ENCODE measurements at places on chromosomes 2 and 18.
A peak's percentile ranks its signal among the peaks of the same experiment; 100 is the strongest.

DNA sequence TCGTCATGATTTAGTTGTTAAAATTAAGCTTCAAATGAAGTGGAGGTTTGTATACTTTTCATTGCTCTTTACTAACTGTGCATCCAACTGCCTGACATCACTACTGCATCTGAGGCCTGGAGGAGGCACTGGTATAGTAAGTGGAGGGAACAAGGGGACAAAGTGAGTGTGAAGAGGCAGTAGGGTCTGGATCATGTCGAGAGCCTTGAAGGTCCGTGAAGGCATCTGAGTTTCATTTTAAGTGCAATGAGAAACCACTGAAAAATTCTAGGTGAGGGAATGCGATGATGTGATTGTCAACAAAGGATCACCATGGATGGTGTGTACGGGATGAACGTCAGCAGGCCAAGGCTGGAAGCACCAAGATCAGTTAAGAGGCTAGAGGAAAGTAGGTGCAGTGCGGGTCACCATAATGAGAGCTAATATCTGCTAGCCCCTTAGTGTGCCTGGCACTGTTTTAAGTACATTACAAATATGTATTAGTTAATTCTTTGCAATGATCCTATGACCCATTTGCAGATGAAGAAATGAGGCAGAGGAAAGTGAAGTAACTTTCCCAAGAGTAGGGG, 96.1 kb downstream of the CABYR start:
- no peak for DNase-seq

DNA sequence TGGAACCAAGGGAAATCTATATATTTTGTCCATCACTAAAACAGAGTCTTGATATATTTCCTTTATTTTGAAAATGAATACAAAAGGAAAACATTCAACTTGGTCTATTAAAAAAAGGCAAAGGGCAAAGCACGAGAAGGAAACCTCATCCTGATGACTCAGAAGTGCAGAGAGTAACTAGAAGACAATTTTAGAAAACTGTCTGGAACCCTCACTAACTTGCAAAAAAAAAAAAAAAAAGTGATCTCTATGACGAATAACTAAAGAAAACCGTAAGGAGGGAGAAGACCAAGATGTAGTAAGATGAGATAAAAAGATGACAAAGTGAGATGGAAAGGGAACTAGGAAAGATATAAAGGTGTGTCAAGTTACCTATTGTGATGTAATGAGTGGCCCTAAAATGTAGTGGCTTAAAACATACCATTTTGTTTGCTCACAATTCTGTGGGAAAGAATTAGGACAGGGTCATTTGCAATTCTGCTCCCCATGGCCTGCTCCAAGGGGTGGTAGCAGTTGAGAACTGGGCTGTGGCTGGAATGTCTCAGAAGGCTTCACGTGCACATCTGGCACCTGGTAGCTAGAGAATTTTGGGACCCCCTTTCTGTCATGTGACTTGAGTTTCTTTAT, 303.0 kb downstream of the DYSF start:
- no peak for DNase-seq

- DNase-seq, result peak; percentile 56
These were observed 70.5 kb upstream of the ZNF516 start for GRCh38 chr18:76565238-76566173.

GRCh38 chr2:191983186-191983585, 136.3 kb upstream of the CAVIN2 start:
- DNase-seq, result no peak

DNA sequence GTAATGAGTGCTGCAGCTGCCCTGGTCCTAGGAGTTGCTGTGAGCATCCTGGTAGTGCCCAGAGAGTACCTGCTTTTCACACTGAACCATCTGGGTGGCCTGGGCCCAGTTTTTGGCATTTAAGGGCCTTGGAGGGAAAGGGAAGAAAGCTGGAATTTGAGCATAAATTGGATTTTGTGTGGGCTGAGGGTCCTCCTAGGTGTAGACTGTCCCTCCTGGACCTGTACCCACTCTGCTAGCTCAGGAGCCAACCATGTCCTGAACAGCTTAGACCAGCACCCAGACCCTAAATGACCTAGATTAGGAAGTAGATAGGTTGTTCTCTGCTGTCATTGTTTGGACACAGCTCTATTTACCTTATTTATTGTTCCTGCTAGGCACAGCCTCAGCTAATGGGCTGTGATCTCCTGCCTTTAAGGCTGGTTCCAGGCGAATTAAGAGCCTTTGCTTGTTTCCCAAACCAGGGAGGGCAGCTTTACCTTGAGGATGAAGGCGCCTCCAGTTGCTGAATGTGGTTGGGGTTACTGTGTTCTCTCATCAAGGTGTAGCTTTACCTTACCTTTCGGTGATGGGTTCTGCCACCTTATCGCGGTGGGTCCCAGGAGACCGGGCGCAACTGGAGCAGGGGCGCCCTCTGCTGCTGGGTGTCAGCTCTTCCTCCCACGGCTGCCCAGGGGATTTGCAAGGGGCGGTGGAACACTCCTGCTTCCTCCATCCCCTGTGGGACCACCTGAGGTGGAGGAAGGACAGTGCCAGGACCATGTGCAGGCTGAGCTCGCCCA, 34.4 kb downstream of the ITGA6 start:
- no peak for DNase-seq

GRCh38 chr2:54657664-54658083, 65.8 kb upstream of the EML6 start:
- no peak for DNase-seq

DNA sequence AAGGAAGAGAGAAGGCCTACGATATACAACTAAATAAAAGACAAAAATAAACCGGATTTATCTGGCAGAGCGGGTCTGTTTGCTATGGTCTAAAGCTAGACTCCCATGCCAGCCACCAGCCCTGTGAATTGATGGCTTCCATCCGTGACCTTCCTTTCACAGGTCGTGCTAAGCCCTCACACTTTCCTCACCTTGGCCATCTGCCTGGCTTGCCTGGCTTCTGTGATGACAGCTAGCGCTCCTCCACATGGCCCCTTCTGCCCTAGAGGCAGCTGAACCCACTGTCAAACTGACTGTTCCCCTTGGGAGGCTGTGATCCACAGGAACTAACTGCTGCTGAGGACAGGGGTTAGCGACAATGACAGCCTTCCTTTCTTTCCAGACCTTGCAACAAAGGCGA, 32.5 kb downstream of the GAREM1 start:
- DNase-seq, result no peak

GRCh38 chr18:55821219-55821618, 233.2 kb upstream of the TCF4 start:
- no peak for DNase-seq

DNA sequence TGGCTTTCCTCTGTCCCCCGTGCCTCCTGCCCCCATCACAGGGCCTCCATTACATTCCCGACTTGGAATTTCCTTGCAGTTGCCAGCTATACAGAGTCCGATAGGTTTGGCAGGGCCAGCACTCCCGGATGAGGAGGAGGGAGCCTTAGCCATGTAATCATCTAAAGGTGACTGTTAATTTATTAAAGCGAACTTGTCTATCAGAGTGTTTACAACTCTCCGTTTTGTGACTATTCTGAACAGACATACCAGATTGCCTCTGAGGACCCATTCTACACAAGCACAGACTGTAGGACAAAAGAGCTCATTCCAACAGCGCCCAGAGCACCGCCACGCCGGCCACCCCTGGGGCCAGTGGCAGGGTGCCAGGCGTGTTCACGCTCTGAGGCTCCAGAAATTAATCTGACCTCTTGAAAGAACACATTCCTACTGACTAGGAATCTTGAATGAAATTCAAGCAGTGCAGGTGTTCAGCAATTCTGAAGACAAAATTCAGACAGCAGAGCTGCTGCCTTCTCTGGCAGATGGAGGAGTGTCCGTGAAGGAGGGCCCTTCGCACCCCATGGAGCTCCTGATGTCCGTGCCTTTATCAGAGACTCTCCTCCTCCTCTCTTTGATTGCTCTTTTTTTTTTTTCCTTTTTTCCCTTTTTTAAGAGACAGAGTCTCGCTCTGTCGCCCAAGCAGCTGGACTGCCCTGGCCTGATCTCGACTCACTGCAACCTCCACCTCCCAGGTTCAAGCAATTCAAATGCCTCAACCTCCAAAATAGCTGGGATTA, 58.1 kb upstream of the RALBP1 start:
- no peak for DNase-seq

DNA sequence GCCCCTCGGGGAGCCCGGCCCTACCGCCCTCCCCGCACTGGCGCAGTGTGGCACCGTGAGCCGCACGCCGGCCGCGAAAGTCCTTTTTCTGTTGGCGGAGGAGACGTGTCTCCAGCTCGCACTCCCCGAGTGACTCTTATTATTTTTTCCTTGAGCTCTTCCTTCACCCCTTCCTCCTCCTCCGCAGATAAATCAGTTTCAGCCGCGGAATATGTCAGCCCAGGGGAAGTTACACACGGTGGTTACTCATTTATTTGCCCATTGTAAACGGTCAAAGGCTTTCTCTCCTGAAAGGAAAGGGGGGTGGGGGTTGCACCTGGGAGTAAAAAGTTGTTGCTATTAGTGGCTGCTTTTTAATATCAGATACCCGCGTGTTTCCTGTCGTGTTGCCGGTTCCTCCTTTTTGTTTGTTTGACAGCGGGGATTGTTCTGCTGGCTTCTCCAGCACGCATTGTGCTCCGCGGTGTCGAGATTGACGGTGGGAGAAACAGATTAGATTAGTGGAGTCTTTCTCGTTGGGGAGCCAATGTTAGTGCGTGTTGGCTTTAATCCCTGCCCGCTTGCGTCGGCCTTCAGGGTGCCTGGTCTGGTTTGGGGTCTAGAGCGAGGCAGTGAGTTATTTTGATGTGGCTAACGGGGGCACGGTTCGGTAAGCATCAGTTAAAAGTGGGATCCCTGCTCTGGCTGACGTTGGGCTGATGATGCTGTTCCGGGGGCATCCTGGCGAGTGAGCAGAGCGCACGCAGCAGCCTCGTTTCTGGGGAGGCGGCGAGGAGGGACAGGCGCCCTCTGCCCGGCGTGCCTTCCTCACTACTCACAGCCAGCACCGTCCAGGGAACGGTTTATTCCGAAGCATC, 1.6 kb downstream of the CRIM1 start:
- DNase-seq, result no peak

DNA sequence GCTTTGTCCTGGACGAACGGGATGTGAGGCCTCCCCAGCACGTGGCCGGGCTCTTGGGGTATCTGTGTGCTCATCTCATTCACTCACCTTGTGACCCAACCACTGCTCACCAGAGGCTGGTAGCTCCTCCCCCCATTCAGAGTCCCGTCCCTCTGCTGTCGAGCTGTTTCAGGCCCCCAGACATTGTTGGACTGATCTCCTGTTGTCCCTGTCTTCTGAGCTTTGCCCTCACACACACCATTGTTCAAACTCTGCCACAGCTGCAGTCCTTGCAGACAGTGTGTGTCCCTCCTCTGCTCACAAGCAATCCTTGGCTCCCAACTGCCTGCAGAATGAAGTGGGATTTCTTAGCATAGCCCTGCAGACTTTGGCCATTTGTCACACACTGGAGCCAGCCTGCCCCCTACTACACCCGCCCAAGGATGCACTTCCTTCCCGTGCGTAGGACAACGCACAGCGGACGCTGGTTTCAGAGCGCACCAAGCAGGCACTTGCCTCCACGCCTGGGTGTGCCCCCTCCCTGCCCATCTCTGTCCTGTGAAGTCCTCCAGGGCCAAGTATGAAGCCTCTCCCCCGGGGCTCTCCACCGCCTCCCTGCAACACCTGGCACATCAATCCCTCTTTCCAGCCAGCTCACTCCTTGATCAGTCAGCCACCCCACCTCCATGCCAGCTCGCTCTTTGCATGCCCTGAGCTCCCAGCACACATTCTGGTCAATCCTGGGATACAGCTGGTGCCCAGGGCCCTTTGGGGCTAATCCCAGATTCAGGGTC, 16.5 kb upstream of the PRLH start:
- no peak for DNase-seq

DNA sequence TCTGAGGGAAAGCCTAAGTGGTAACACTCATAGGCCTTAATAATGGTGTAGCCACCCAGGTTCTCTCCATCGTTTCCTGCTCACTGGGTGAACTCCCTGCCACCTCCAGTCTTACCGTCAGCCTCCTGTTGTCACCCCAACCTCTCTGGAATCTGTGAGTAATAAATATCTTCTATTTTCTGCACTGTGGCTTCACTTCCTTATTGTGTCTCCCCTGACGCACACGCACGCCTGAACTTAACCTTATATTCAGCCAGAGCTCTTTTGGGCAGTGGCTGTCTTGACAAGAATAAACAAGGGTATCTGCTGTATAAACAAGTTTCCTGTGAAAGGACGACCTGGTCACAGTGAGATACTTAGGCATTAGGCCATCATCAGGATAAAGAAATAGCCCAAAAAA, 467.2 kb downstream of the SPAG16 start:
- DNase-seq, result no peak

DNA sequence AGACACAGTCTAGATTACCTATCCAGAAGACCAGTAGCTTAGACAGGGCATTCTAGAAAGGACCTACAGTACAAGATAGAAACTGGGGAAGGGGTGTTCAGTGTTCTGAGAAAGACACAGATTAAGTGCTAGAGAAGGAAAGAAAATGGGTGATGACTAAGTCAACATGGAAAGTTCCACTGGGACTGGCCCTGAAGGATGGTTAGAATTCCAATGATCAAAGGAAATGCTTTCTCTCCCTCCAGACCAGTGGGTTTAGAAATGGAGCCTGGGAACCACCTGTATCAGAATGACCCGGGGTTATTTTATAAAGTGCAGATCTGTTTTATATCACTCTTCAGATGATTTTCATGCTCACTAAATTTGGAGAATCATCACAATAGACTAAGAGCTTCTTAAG, 5.8 kb upstream of the COLEC12 start:
- no peak for DNase-seq

DNA sequence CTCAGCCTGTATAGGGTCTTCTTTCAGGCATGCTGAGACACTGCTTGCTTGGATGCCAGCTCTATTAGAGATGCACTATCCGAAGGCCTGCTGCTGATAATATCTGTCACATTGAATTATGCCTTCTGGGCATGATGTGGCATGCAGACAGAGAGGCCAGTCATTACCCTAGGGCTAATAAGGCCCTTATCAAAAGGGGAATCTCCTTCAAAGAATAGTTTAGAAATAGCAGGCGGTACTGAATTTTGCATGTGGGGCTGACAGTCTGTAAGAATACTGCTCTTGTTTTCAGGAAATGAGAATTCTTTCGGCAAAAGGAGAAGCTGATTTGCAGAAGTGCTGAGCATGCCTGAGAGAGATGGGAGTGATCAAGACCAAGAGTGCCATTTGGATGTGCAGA, 13.1 kb upstream of the LHCGR start:
- DNase-seq, result no peak

DNA sequence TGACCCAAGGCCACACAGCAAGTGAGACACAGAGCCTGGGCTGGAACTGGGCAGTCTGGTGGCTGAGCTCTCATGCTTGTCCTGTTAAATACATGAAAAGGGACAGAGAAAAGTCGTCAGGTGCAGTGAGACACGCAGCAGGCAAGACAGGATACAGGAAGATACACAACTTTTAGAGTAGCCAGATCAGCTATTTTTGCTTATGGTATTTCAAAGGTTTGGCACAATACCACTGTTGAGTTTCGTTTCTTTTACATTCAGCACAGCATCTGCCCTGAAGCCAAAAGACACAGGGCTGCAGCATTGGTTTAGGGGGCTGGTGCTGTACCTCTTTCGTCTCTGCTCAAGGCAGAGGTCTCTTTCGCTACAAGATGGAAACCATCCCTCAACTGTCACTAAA, 14.0 kb downstream of the FHL2 start:
- no peak for DNase-seq

GRCh38 chr2:58261209-58261608, 20.1 kb upstream of the FANCL start:
- DNase-seq, result no peak

Measured in GF-D8 (cell line).